ENCODE measurements at places on chromosomes 12 and 14.

DNA sequence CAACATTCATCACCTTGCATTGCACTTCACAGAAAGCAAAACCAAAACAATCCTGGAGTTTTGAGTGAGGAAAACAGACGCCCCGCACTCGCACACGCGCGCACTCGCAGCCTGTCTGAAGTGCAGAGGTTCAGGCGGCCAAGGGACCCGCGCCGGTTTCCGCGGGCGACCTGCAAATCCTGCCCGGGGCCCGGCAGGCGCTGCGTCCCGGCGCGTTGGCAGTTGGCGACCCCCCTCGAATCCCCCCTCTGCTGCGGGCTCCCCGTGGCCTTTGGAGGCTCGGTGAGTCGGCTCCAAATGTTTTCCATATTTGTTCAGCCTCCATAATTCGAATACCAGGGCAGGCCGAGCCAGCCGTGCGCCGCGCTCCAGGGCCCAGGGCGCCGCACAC is at the start of gene SSPN:
Gene SSPN, plus strand, starts transcription at position 324 of the 391 bp plus-strand sequence. CDS start 100 bp downstream, outside the sequence.
- DNase-seq = peak; percentile 33

- no peak for DNase-seq
Observed at GRCh38 chr12:24500831-24501230, 448.1 kb downstream of the BCAT1 start.

DNA sequence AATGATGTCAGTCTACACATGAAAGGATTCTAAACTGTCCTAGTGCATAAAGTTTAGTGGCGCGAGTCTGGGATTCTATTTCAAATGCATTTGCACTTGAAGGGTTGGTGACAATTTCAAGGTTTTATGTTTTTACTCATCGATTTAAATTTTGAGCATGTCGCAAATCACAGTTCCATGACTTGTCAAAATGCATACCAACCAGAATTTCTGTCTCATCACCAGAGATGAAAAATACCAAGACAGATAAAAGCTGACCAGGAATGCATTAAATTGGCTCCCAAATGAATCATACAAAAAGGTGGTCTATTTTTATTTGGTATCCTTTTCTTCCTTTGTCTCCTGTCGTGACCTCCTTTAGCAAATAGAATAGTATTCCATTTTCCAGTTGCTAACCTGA is 25.2 kb downstream of the TMEM30B start:
- no peak for DNase-seq

DNA sequence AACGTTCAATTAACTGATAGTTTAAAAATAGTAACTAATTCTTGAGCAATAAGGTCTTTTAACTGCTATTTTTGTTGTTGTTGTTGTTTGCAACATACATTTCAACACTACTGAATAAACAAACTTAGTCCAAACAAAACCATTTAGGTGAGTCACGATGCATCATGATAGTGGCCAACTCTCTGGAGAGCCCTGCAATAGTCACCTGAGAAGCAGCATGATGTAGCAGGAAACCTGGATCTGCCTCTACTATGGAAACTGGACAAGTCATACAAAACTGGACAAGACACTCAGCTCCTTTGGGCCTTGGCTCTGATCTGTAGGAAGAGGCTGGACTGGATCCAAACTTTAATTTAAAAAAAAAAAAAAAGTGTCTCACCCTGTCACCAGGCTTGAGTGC is 117.3 kb downstream of the MED13L start:
- DNase-seq = peak; percentile 74

- DNase-seq = peak; percentile 74
Observed at GRCh38 chr14:61438860-61439765, 117.7 kb downstream of the PRKCH start.

- no peak for DNase-seq
Observed at GRCh38 chr14:32808644-32809043, 130.0 kb upstream of the NPAS3 start.

- DNase-seq = no peak
Observed at GRCh38 chr14:94754391-94754942, 15.4 kb downstream of the GSC start.

- DNase-seq = no peak
Observed at GRCh38 chr12:124562796-124563181, 4.6 kb downstream of the NCOR2 start.

- no peak for DNase-seq
Observed at GRCh38 chr14:103135333-103136260, 12.3 kb downstream of the TNFAIP2 start.

DNA sequence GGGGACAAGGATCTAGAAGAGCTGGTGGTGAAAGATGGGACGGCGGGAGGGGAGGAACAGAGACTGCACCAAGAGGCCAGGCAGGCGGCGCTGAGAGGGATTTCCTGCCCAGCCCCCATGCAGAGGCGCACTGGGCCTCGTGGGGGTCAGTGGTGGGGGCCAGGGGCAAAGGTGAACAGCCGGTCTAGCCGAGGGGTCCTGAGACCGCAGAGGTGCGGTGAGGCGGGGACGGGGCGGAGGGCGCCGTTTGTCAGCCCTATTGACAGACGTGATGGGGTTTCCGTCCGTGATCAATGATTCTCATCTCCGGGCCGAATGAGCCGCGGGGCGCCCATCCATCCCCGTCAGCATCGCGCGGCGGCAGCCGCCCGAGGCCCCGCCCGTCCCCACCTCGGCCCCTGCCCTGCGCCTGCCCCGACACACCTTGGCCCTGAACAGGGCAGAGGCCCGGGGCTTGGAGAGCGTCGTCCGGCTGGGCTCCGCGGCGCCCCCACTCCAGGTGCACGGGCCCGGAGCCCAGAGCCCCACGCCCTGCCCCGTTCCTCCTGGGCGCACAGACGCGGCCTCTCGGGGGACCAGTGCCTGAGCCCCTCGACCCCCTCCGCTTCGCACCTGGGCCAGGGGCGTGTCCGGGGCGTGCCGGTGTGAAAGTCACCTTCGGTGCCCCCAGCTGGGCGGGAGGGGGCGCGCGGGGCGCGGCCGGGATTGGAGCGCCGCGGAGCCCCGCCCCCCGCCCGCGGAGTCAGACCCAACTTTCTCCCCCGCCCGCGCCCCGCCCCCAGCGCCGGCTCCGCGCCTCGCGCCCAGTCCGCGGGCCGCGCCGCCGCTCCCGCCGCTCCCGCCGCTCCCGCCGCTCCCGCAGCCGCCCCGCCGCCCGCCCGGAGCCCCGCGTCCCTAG is at the start of gene NXPH4:
Gene NXPH4, plus strand, starts transcription at position 781 of the 898 bp plus-strand sequence. CDS start 176 bp downstream, outside the sequence.
- no peak for DNase-seq

GRCh38 chr12:130589540-130590317 is 126.4 kb downstream of the RIMBP2 start:
- DNase-seq = no peak

- no peak for DNase-seq
Observed at GRCh38 chr14:66140213-66140918, 345.8 kb upstream of the CCDC196 start.

GRCh38 chr14:54285030-54285429 is 111.8 kb upstream of the CDKN3 start:
- no peak for DNase-seq
